ENCODE measurements at places on chromosomes 5 and 9.

DNA sequence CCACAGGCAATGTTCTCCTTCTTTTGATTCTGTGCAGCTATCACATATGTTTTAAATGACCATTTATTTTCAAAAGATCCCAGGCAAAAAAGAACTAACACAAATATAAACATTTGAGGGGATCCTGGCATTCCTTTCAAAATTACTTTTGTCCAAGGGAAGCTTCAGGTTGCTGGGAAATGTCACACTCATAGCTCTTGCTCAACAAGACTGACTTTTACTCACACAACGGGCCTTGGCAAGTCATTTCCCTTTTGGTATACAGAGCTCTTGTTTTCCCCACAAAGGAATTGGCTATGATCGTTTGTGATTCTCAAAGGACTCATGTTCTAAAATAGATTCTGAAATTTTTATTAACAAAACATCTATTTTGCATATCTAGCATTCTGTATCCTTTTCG is 4.5 kb upstream of the PALM2AKAP2 start:
- DNase-seq, result no peak

DNA sequence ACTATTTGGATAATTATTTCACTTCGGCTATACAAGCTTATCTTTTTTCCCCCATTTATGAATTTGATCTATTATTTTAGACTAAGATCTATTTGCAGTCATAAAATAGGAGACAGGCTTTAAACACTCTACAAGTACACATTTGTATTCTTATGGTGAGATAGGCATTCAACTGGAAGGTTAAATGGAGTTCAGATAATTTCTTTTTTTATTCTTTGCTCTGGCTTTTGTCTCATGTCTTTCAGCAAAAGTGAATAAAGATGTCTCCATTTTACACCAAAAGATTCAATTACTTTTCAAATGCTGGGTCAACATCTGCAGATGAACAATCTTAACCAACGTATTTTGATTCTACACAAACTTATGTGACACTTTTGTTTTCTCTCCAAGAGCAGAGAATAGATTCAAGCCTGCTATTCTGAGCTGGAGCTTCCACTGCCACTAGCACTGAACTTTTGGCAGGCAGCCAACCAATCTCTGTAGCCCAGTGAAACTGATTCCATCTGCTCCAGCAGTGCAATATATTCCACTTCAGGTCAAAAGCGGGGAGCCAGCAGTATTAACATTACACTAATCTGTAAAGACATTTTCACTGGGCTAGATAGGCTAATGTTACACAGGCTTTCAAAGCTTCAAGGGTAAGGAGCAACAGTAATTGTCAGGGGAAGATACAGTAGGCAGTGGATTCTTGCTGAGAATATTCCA is 452.0 kb upstream of the ZNF608 start:
- DNase-seq, result peak; percentile 57

- no peak for DNase-seq
These were observed 1.9 kb upstream of the ZNF79 start for GRCh38 chr9:127422133-127422782.

DNA sequence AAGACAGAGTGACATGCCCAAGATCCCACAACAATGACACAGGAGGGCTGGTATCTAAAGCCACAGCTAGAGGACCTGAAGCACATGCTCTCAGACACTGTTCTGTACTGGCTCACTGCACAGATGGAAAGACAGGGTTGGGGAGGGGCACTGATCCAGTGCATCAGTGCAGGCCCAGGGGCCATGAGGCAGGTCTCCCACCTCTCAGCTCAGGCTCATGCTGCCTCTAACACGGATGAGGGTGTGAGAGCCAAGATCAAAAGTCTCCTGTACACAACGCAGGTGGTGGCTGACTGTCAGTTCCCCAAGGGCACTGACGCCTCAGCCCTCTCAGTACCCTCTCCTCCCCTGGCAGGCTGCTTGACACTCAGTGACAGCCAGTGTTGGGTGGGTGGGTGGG is 10.9 kb downstream of the RAPGEF1 start:
- no peak for DNase-seq

DNA sequence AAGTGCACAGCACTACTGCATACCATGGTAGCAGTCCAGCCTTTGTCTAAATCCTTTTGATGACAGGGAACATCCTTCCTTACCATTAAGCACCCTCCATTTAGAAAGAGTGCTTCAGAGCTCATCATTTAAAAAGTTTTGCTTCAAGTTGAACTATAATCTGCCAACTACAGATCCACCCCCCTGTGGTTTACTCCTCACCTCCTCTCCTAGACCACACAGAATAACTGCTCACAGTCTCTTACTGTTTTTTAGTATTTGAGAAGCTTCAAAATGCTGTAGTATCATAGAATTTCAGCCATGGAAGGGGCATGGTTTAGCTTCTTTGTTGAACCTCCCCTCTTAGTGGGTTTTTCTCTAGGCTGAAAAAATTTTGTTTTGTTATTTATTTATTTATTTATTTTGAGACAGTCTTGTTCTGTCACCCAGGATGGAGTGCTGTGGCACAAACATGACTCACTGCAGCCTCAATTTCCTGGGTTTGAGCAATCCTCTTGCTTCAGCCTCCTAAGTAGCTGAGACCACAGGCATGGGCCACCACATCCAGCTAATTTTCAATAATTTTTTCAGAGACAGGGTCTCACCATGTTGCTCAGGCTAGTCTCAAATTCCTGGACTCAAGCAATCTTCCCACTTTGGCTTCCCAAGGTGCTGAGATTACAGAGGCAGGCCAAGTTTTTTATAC is 384.3 kb upstream of the RFX3 start:
- no peak for DNase-seq

DNA sequence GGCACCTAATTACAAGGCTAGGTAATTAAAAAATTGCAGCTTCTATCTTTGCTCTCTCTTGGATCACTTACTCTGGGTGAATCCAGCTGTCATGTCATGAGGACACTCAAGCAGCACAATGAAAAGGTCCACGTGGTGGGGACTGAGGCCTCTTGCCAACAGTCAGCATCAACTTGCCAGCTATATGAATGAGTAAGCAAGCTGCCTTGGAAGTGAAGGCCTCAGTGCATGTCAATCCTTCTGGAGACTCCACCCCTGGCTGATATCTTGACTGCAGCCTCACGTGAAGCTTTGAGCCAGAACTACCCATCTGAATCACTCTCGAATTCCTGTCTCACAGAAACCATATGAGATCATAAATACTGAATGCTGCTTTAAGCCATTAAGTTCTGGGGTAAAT is 140.5 kb downstream of the SNX18 start:
- DNase-seq, result no peak

DNA sequence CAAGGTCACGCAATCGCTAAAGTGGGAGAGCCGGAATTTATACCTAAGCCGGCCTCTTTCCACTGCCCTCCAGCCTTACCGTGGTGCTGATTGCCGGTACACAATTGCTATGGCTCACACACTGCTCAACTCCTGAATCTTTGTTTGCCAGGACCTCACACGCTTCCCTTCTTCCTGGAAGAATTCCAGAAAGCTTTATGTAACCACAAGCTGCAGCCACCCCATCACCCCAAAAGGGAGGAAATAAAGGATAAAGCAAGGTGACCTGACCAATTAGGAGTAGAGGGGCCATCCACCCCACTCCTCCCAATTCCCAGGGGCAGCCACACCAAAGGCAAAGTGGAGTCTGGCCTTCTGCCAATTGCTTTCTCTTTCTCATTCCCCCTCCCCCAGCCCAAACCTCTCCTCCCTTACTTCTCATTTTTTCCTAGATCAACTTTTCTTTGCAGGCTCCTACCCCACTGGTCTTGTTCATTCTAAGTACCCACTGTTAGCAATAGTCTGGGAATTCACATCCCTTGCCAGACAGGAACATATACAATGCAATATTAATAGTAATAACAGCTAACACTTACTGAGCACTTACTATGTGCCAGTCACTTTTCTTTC is 18.0 kb upstream of the CDC23 start:
- no peak for DNase-seq

GRCh38 chr5:132327252-132327955 is 33.2 kb downstream of the SLC22A4 start:
- no peak for DNase-seq

DNA sequence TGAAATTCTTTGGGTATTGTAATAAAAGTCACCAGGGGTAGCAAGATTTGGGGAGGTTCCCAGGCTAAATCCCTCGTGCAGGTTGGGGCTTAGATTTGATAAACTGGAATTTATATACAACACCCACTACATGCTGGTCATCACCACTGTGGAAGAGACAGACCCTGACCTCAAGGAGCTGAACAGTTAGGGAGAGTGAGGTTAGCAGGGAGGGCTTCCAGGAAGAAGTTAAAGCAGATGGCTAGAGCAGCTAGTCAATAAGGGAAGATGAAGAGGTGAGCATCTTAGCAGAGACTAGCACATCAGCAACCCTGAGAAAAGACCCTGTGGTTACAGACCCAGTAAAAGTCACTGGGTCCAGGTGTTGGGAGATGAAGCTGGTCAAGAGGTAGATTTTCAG is 6.4 kb downstream of the CTSL start:
- no peak for DNase-seq

DNA sequence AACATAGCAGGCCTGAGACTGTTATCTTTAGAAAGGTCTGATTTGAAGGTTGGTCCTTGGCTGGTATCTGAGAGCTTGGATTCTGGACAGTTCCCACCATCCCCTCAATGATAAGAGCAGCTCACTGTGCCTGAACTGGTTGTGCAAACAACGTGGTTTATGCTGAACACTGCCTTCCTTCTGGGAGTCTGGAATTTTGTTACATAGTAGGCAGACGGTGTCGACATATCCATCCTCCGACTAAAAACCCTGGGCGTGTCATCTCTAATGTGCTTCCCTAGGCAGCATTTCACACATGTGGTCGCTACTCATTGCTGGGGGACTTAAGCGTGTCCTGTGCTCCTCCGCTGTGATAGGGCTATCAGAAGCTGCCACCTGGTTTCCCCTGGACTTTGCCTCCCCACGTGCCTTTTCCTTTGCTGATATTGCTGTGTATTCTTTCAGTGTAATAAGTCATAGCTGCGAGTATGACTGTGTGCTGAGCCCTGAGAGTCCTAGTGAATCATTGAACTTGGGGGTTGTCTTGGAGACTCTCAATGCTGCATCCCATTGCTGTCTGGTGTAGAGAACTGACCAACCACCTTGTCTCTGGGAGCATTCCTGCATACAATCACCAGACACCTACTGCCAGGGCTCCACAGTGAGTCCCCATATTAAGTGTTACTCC is 119.1 kb upstream of the TBC1D2 start:
- DNase-seq, result no peak

DNA sequence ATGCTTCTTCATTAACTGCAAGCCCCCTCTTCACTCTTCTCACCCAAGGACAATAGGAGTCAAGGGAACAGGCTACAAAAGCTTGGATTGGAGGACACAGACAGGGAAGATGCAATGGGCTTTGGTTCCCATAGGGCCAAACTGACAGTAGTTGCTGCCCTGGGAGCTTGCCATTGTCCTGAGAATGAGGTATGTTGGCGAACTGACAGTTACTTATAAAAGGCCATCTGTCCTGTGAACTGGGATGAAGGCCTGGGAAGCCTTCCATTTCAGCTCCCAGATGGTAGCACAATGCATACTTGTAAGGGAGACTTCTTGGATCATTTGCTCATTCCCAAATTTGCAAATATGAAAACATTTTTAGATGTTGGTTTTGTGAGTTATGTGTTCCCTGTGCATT is 88.9 kb downstream of the SNCAIP start:
- no peak for DNase-seq

GRCh38 chr9:18921366-18922075 is 111.5 kb downstream of the SAXO1 start:
- DNase-seq, result no peak

DNA sequence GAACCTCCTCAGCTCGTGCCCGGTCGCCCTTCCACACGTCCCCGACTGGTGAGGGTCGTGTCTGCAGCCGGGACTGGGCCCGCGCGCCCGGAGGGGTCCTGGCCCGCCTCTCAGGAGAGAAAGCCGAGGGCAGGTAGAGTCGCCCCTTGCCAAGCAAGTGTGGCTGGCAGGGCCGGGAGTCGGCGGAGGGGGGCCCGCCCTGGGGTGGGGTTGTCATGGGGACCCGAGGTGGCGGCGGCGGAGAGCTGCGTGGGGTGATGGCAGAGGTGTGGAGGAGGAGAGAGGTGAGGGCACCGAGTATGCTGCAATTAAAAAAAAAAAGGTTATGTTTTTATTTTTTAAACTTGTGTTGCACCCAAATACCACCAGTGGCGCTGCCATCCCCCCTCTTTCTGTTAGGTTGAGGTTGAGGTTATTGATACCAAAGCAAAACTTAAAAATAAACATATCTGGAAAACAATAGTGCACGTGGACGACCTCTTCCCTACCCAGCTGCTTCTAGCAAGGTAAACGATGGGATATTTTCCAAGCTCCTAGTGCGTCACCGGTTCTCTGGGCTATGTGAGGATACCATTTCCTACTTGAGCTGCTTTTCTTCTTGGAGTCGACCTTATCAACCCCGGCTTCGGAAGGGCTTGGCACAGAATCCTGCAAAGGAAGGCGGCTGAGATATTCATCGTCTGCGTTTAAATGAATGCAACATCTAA is 660 bp downstream of the SCAMP1 start:
- DNase-seq, result peak; percentile 48

DNA sequence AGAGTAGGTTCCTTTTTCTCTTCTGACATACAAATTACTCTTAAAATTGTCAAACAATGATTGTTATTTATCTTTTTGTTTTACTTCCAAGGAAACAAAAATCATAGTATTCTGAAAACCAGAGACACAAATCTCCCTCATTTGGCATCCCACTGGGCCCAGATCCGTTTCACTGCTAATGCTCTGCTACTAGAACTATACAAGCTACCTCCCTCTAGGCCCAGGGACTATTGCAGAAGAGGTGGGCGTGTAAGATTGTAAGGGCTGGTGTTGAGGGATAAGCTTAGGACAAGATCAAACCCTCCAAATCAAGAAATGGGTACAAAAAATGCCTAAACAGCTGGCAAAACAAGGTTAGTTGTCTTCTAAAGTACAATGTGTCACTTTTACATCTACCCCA is 928.9 kb upstream of the CDH10 start:
- no peak for DNase-seq

DNA sequence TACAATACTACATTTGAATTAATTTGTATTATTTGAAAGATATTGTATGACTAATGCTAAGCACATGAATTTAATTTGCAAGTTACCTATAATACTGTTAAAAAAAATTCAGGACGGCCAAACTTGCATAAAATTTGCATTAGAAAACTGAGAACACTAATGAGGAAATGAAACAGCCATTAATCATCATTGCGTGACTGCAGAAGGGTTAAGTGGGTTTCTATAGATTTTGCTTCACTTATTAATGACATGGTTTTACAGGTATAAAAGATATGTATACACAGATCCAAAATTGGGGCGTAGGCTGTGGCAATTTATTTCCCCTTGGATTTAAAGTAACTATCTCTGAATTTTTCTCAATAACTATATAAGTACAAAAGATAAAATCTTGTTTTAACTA is 882.6 kb downstream of the PTPRD start:
- DNase-seq, result no peak

DNA sequence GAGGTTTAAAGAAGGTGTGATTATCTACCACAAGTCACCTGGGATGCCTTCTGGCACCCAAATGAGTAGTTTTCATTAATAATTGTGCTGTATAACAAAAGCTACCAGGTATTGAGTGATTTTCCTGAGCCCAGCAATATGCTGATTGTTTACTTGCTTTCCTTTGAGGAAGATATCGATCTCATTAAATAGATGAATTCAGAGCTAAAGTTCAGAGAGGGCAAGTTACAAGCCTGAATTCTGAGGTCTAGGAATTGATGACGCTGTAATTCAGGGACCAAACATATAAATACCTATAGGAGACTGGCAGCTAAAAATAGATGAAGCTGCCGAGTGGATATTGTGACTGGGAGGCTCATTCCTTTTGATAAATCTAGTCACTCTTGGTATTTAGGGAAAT is 1.1 kb downstream of the ERCC6L2 start:
- no peak for DNase-seq

- DNase-seq, result no peak
These were observed 100.0 kb downstream of the KIAA1958 start for GRCh38 chr9:112586599-112587155.

All from tibial nerve (tissue), 4 donors.